Anterior cingulate cortex (tissue), 58 donors: ENCODE measurements at places on chromosomes 2 and 18.

- DNase-seq: no peak
These were observed 110.5 kb upstream of the MCFD2 start for GRCh38 chr2:47025969-47026610.

DNA sequence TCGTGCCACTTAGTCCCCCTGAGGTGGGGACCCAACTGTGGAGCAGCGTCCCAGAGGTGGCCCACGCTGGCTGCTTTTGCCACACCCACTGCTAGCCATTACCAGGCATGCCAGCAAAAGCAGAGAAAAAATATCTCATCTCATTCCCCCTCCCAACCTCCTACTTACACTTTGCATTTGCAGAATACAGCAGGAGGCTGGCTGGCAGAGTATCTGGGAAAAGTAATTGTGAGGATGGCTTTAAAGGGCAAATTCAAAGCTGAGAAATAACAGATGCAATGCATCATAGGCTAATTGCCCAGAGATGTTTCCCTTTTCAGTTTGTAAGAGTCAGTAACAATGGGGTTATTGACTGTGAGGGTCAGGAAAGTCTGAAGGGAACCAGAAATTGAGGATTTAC is 438.1 kb upstream of the DSEL start:
- no peak for DNase-seq

- DNase-seq: no peak
These were observed 90.5 kb downstream of the LAMA3 start for GRCh38 chr18:23779696-23780303.

- DNase-seq: no peak
These were observed 166.8 kb downstream of the NRP2 start for GRCh38 chr2:205849136-205849535.

DNA sequence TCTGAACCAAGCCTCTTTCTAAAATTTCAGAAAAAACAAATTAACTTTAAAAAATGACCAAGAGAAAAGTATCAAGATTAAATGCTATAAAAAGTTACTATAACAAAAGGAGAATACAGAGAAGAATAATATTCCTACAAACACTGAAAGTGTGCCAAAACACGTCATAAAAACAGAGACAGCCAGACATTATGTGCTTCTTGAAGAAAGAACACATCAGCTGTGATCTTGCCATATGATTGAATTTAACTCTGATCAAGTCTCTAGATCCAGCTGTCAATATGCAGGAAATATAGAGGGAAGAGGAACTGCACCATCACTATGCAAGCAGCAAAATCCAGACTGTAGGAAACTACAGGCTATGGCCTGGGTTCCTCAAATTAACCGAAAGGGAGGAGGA is 33.7 kb upstream of the COL5A2 start:
- DNase-seq: no peak

- no peak for DNase-seq
These were observed 21.1 kb downstream of the GPR35 start for GRCh38 chr2:240646176-240646899.

- no peak for DNase-seq
These were observed 15.9 kb upstream of the CPS1 start for GRCh38 chr2:210540471-210540870.

- no peak for DNase-seq
These were observed 62.3 kb upstream of the NYAP2 start for GRCh38 chr2:225337183-225337582.

DNA sequence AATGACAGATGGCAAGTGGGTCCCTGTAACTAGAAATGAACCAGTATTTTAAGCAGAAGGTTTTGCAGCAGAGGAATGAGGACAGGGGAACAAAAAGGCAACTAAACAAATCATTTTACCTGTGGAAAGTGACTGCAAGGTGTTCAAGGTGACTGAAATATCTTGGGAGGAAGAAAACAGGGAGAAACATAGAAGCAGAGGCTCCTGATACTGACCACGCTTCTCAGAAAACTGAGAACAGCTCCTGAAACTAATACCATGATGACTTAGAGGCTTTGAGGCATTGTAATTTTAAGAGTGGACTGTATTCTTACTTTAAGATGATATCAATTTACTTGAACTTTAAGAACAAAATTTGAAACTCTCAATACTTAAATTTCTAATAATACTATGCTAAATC is at the start of gene DYTN:
DYTN (minus strand) TSS at position 101 of the 400 bp plus-strand sequence. CDS start 117 bp downstream, outside the sequence.
- no peak for DNase-seq

DNA sequence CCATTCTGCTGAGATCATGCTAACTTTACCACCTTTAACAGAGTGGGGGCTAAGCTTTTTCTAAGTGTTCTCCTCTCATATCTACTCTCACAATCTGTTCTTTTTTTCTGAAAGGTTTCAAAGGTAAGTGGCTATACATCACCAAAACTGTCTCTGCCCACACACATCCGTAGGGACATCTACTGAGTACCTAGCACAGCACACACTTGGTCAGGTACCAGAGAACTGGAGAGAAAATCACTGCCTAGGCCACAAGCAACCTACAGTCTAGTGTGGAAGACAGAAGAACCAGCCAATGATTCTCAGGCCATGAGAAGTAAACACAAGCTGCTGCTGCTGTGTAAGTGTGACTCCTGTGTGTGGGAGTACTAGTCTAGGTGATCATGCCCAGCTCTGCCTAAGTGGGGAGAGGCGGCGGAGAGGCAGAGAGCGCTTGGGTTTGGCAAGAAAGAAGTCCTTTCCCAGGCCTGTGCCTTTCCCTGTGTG is 176.1 kb upstream of the ZFP36L2 start:
- no peak for DNase-seq

GRCh38 chr2:43576981-43577892 is 18.6 kb downstream of the THADA start:
- no peak for DNase-seq

- DNase-seq: peak; percentile 11
These were observed 58.2 kb downstream of the KLHL14 start for GRCh38 chr18:32714571-32715148.

DNA sequence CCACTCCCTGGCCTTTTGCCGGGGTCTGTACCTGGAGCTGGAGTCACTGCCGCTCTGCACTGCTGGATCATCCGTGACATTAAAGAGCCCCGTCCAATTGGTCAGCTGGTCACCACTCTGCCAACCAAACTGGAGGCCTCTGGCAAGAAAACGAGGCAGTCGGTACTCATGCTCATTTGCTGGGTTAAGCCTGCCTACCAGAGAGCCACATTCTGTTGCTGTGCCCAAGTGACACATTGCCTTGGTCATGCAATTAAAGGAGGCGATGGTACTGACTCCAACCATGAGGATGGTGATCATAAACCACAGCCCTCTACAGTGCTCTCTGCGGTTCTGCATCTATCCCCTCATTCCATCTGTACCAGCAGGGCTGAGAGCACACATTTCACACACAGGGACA is 35.5 kb downstream of the ST8SIA5 start:
- no peak for DNase-seq

DNA sequence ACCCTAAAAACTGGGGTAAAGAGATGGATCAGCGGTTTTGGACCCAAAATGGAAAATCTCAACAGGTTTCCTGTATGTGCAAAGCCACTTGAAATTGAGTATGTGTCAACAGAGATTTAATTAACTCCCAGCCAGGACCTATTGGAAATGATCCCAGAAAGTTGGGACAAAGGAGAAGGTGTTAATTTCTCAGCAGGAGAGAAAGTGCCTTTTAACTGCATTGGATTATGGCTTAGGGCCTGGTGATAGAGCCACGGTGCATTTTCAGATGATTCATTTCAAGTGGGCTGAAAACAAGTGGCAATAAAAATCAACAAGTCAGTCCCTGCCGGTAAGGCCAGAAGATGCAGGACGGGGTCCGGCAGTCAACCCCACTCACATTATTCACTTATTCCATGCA is 80.2 kb upstream of the BCL11A start:
- DNase-seq: no peak

GRCh38 chr2:233556881-233557736 is 9.5 kb downstream of the USP40 start:
- DNase-seq: no peak

- no peak for DNase-seq
These were observed 43.6 kb downstream of the UGGT1 start for GRCh38 chr2:128134573-128134972.

- DNase-seq: no peak
These were observed 18.6 kb upstream of the KLHL30 start for GRCh38 chr2:238119756-238120462.

DNA sequence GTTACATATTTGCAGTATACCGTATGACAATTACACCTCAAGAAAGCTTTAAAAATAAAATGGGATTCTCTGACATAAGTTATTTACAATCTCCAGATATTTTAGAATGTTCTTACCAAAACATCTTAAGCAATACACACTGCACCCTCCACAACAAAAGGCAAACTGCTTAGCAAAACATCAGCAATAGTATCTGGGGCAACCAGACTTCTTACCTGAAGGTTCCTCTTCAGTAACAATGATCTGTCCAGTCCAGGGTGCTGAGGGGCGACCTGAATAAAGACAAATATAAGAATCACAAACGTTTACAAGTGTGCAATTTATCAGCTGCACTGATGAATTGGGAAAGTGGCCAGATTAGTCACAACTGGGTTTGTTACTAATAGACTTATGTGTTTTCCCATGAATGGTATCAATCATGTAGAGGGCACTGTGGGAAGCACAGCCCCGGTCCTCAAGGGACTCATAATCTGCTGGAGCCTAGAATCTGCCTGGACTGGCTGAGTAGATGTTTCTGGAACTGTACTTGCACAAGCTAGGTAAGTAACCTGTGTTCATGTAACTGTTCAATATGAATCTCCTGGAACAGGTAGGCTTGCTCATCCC is 70.7 kb downstream of the MYOM1 start:
- DNase-seq: no peak

DNA sequence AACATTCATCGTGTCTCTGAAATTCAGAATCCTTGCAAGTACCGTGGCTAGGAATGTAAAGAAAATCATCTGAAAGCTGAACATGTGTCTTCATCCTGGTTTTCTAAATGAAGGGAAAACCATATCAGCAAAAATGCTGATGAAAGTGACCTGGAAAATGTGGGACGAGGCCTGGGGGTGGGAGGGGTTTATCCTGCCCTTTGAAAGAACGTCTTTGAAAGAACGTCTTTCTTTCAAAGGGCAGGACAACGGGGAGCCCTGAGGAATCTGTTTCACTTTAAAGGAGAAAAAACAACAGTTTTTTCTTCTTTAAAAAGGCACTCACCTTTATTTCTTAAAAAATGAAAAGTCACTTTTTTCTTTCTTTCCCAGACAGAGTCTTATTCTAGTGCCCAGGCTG is 185.2 kb downstream of the ALPK2 start:
- no peak for DNase-seq

DNA sequence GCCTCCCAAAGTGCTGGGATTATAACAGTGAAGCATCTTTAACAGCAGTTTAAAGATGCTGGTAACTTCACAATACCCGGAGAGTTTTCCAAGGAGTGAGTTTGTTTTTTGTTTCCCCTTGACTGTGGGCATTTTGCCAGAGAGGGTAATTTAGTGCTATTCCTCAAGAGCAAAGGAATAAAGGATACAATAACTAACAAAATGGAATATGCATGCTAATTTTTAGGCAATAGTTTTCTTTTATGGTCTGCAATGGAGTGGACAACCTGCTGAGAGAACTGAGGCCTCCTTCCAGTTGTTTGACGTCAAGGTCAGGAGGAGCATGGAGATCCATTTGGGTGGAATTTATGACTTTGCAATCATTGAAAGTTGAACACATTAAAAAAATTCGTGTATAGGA is 15.9 kb upstream of the GREB1 start:
- DNase-seq: no peak

- DNase-seq: no peak
These were observed 191.0 kb downstream of the TCF4 start for GRCh38 chr18:55396979-55397378.

DNA sequence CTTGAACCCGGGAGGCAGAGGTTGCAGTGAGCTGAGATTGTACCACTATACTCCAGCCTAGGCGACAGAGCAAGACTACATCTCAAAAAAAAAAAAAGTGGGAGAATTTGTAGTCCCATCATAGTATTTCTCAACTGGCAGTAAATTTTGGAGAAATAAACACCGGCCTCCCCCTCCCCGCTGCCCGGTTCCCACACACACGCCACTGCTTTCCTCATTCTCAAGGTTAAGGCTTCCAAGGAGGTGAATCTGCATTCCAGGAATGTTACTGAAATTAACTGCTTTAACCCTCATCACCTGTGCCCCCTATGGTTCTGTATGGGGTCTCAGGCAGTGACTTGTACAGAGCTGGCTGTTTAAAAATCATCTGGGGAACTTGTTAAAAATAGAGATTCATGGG is 49.9 kb downstream of the MRPL35 start:
- no peak for DNase-seq

- no peak for DNase-seq
These were observed 88.5 kb upstream of the GLS start for GRCh38 chr2:190791976-190792575.

- no peak for DNase-seq
These were observed 319.9 kb downstream of the NBAS start for GRCh38 chr2:15241201-15241600.

DNA sequence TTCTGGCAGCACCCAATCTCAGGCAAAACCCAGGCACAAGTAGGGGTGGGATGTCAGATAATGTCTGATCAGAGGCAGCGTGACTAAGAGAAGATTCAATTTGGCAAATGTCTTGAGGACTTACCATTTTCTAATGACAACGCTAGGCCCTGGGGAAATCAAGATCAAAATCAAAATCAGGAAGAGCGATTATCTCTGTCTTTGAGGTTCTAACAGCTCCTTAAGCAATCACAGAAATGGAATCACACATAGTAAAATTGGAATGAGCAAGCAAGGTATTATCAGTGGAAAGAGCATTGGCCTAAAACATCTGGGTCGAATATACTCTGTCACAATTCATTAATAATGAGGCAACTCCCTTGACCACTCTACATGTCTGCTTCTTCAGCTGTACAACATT is 8.6 kb upstream of the SERPINB2 start:
- no peak for DNase-seq

DNA sequence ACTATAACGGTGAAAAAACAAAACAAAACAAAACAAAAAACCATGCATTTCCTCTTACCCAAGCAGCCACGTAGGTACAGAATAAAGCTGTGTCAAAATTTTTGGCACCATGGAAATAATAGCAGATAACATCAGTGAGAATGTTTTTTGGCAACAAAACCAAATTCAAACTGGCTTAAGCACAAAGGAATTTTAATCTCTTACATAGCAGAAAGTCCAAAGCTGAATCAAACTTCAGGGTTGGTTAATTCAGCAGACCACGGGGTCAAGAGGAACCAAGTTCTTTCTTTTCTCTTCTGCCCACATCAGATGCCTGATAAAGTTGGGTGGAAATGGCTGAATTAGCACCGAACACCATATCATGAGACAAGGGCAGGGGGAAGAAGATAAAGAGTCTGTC is 129.5 kb downstream of the PAX3 start:
- no peak for DNase-seq

DNA sequence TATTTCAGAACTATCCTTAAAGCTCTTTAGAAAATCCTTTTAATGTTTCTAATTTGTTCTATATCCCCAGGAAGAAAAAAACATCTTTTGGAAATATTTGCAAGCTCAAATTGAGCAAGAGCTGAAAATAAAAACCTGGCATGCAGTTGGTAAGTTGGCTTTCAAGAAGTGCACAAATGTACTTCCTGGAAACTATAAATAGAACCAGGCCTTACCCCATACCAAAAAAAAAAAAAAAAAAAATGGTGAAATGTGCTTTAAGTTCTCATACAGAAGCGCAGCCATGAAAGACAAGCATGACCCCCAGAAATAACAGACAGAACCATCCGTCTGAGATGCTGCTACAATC is 178.5 kb downstream of the HDAC4 start:
- DNase-seq: no peak

GRCh38 chr2:226524381-226524843 is 275.2 kb downstream of the IRS1 start:
- DNase-seq: no peak
